ENCODE measurements at places on chromosomes 4 and X.

DNA sequence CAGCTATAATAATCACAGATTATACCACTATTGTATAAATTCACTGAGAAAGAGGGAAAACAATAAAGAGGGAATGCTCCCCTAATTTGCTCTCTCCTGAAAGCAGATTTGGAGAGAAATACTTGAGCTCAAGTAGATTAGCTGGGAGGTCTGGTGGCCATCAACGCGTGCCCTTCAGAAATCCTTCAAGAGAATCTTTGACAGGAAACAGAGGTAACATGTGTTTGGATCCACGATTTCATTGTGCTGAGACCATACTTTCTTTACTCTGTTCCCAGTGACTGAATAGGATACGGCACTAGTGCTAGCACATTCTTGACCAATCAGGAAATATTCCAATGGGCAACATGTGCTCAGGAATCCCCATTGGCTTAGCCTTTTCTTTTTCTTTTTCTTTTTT, 1395.3 kb downstream of the RAPGEF2 start:
- DNase-seq = no peak

DNA sequence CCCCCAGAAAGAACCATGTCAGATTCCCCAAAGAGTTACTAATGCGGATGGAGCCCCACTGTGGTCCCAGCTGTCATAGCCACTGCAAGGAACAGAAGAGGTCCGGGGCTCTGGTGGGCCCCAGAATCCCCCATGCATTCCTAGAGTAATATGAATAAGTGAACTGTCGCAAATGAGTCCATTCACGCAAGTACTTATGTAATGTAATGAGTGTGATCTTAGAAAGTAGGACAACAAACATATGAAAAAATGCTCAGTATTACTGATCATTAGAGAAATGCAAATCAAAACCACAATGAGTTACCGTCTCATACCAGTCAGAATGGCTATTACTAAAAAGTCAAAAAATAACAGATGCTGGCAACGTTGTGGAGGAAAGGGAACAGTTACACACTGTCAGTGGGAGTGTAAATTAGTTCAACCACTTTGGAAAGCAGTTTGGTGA, 141.5 kb upstream of the RBPJ start:
- no peak for DNase-seq

DNA sequence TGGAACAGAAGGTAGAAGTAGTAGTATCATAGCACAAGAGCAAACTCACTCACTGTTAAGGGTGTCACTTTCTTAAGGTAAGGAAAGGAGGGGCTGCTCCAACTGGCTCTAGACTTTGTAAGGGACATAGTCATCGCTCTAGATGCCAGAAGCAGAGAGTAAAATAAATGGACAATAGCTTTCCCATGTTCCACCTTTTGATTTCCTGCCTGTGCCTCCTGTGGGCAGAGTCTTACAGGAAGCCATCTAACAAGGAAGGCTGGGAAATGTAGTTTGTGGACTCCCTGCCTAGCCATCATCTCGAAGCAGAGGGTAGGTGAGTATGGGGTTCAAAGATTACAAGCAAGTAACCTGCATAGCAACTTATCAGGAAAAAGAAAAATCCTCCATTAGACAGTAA, 1.7 kb upstream of the METTL14 start:
- DNase-seq = no peak

GRCh38 chrX:104669063-104669462, 103.1 kb downstream of the IL1RAPL2 start:
- no peak for DNase-seq

GRCh38 chr4:46931981-46932380, 22.9 kb upstream of the COX7B2 start:
- no peak for DNase-seq

DNA sequence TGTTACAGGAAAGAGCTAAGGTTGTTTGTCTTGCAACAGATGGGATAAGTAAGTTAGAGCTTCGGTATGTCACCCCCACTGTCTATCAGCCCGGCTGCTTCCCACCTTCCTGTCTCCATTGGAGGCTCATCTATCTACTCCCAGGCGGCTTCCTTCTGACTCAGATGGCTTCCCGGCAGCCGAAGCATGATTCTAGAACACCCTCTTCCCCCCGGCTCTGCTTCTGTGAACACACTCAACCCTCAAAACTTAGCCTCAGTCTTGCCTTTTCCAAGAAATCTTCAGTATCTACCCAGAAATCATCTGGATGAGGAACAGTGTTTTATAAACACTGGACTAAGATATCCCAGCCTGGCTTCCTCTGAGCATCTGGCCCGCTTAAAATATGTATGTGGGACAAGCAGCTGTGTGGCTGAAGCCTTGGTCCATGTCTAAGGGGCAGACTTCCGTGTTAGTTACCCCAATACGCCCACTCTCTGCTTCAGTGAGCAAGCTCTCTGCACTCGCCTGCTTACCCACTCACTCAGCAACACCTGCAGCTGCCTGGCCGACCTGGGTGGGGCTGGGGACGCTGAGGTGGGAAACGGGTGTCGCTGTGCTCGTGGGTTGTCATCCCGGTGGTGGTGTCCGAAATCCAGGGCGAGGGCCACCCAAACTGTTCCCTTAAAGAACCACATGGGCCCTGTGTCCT, 12.0 kb upstream of the SLC2A9 start:
- no peak for DNase-seq

DNA sequence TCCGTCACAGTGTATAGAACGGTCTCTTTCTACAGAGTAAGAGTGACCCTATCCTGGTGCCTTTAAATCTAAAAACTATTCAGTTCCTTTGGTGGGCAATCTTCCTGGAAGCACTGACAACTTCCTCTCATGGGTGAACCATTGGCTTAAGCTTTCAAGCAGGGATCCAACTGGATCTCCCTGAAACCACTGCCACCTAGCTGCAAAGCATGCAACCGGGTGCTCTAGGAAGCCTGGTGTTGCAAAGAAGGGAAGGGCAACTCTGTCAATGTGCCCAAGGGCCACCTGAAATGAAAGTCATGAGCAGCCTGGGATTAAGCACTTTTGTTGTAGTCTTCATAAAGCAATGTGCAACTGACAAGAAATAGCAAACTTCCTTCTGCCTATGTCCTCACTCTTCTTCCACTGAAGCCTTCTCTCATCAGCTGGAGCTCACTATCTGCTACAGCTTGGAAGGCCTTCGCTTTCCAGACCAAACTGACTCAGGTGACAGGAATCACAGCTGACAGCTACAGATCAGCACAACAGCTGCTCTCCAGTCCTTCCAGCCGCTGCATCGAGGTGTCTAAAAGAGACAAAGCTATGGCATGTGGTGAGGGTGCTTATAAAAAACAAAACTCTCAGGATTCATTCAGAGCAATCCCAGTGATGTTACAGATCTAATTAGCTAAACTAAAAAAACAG, 46.1 kb downstream of the SETD7 start:
- no peak for DNase-seq

Measured in stimulated activated CD4-positive, alpha-beta T cell treated with anti-CD3 and anti-CD28 coated beads, Interleukin-1b, Interleukin-23, amount 100 ng/mL, for 1 hour (primary cell).